ENCODE measurements at places on chromosomes 16 and 17. TPM values are rescaled to one million over a fixed set of nuclear protein-coding genes. Genes with fewer than 3 reads are reported as not detected.

DRC3 gene
- total RNA-seq: 3.0 TPM

SLC9A5 gene
- 1.5 TPM for total RNA-seq

HS3ST3A1 gene
- 0.38 TPM for total RNA-seq

ETV4 gene
- total RNA-seq: 2.9 TPM
